MCF 10A (cell line): ENCODE measurements at places on chromosomes 2 and 18. TPM values are rescaled to one million over a fixed set of nuclear protein-coding genes. Genes with fewer than 3 reads are reported as not detected.

Gene ZNF638
- total RNA-seq = 112 and 142 TPM in 2 replicates

DNA sequence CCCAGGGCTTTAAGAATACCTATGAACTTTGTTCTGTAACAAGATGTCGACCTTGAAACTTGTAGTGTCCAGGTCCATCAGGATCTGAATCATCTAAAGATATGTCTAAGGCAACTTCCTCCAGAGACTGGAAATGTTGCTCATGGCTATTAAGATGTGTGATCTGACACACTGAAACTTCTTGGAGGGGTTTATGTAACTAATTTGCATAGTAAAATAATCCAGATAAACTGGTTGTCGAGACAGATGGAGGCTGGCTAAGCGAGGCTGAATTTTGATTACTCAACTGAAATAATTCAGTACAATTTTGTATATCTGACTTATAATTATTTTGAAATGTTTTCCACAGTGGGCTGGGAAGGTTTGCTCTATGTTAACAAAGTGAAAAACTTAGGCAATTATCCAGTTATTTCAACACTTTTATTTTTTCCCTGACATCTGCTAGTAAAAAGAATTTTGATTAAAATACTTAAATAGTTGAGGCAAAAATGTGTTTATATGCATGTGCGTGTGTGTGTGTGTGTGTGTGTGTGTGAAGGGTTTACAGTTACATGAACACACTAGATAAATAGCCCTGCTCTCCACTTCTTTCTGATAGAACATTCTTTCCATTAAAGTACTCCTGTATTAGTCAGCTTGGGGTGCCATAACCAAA lies 11.4 kb upstream of the MAP3K20 start:
- no peak for DNase-seq

DNA sequence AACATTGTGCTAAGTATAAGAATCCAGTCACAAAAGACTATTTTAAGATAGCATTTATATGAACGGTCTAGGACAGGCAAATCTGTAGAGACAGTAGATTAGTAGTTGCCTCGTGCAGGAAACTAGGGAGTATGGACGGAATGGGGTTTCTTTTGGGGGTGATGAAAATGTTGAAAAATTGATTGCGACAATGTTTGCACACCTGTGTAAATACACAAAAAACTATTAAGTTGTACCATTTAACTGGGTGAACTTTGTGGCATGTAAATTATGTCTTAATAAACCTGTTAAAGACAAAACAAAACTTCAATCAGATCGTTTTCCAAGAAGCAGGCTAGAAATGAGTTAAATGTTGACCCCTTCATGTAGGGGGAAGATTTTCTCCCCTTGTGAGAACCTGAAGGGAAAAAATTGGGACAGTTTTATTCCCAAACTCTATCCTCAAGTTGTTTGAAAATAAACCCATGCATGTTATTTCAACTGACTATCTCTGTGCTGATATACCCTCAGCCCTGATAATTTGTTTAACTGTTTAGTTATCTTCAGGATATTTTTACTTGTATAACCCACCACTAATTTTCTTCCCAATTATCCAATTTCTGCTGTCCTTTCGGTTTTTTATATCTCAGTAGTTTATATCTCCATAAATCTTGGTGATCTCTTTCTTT lies 87.2 kb downstream of the CAMKMT start:
- no peak for DNase-seq

- DNase-seq = no peak
Measured at GRCh38 chr18:36839835-36840234, 10.9 kb downstream of the KIAA1328 start.

DNA sequence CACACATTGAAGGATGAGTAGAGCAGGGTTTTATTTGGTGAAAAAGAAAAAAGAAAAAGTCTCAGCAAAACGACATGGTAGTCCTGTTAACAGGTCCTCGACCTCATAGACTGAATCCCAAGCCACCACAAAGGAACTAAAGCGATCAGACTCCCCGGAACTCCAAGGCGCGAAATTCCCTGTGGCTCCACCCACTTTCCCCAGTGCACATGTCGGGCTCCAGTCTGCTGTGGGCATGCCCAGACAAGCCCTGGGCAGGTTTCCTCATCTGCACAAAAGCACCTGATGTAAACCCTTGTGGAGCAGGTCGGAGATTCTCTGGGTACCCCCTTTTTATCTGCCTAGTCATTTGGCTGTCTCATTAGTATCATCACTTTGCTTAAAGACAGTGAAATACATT lies 170.7 kb upstream of the FSIP2 start:
- DNase-seq = no peak

DNA sequence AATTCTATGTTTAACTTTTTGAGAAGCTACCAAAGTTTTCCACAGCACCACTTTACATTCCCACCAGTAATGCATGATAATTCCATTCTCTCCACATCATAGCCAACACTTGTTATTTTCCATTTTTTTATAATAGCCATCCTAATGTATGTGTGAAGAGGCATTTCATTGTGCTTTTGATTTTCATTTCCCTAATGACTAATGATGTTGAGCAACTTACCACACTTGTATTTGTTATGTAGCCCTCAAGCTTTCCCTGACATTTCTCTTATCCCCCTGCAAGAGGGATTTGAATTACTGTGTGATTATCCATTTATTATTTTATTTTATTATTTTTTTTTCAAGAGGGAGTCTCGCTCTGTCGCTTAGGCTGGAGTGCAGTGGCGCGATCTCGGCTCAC lies 23.6 kb upstream of the SOS1 start:
- DNase-seq = no peak

DNA sequence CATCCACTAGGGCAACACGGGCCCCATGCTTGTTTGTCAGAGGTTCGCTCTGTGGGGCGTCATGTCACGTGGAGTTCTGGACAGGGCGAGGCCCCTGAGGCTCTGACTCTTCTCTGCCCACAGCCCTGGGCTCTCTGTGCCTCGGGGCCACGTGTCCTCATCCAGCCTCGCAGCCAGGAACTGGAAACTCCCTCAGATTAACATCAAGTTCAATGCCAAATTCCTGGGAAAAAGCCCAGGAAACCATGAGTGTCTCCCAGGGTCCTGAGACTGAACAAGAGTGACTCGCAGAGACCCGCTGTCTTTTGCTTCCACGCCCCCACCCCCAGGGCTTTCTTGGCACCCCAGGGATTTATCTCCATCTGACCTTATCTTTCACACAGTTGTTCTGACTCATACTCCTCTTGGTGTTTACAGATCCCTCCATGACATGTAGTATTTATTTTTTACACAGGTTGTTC lies 174.0 kb upstream of the PIEZO2 start:
- DNase-seq = peak; percentile 48

GRCh38 chr2:88764850-88765153 lies 73.3 kb downstream of the RPIA start:
- no peak for DNase-seq

DNA sequence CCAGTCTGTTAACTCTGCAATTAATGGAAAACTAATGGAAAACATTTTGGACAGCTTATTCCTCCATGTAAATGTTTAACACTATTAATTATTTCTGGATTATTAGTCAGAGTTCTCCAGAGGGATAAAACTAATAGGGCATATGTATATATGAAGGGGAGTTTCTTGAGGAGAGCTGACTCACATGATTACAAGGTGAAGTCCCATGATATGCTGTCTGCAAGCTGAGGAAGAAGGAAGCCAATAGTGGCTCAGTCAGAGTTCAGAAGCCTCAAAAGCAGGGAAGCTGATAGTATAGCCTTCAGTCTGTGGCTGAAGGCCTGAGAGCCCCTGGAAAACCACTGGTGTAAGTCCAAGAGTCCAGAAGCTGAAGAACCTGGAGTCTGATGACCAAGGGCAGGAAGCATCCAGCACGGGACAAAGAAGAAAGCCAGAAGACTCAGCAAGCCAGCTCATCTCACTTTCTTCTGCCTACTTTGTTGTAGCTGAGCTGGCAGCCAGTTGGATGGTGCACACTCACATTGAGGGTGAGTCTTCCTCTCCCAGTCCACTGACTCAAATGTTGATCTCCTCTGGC lies 136.0 kb downstream of the PTH2R start:
- DNase-seq = no peak
